CD8-positive, alpha-beta memory T cell (primary cell): ENCODE measurements at places on chromosomes 13 and 19. TPM values are rescaled to one million over a fixed set of nuclear protein-coding genes. Genes with fewer than 3 reads are reported as not detected.

The ZNF296 gene
- 7.9 TPM for total RNA-seq

The ZNF527 gene
- 5.6 TPM for total RNA-seq

The ZSCAN1 gene
- not detected for total RNA-seq

The ZNF443 gene
- 4.6 TPM for total RNA-seq

The CCL25 gene
- not detected for total RNA-seq

The SHISA7 gene
- not detected for total RNA-seq

The PCDH17 gene
- total RNA-seq: not detected

The SIGLEC12 gene
- 0.60 TPM for total RNA-seq

The CYP4F2 gene
- not detected for total RNA-seq

The HSPB6 gene
- not detected for total RNA-seq

The POSTN gene
- not detected for total RNA-seq
